ENCODE measurements at places on chromosomes 2 and 18.

- DNase-seq: no peak
Observed at GRCh38 chr2:109633284-109633961, 19.3 kb downstream of the SOWAHC start.

- DNase-seq: no peak
Observed at GRCh38 chr18:36808681-36809080, 20.1 kb downstream of the TPGS2 start.

- no peak for DNase-seq
Observed at GRCh38 chr2:99485824-99486223, 4.0 kb downstream of the REV1 start.

- no peak for DNase-seq
Observed at GRCh38 chr18:8367217-8367988, 241.8 kb upstream of the RAB12 start.

DNA sequence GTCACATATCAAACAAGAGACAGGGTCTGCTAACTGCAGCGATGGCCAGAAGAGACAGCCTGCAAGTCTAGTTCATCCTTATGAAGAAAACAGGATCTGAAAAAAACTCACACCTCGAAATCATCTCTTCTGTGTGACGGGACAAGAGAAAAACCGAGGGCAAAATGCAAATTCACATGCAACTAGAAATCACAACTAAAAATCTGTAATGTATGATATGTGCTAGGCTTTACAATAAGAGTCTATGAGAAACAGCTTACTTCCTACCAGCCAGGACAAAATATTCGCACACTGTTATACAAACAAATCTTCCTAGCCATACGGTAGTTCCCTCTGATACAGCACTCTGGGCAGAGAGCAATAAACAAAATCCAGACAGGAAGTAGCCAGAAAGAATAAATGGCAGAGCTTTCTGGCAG lies 48.8 kb downstream of the ANKRD44 start:
- DNase-seq: no peak

- no peak for DNase-seq
Observed at GRCh38 chr18:44799907-44800421, 119.3 kb downstream of the SETBP1 start.

DNA sequence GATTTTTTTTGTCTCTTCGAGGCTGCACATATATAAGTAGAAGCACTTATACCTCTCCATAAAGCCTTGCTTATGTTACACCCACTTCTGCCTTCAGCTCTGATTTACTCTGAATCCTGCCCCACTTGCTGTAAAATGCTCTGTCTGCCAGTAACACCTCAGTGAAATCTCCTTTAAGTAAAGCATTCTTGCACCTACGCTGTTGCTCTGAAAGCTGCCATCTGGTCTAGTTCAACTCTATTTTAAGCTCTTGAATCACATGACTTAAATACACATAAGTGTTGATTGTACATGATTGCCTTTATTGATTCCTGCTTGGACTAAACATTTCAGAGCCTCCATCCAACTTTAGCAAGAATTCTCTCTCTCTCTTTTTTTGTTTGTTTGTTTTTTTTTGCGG lies 609.0 kb upstream of the CELF4 start:
- DNase-seq: no peak

DNA sequence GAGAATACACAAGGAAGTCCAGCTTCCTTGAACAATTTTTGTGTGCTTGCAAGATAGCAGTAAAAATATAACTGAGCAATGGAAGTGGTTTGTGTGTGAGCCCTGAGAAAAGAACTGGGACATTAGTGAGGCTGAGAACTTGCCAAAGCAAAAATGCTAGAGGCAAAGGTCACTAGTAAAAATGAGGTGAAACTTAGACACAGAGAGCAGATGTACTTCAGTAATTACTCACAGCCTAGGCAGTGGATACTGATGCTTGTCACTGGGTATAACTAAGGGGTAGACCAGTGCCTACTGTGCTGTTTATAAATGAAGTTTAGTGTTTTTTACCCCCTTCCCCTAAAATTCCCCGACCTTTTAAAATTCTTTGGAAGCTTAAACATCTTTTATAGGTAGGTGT lies 450.1 kb downstream of the LPIN1 start:
- DNase-seq: no peak

DNA sequence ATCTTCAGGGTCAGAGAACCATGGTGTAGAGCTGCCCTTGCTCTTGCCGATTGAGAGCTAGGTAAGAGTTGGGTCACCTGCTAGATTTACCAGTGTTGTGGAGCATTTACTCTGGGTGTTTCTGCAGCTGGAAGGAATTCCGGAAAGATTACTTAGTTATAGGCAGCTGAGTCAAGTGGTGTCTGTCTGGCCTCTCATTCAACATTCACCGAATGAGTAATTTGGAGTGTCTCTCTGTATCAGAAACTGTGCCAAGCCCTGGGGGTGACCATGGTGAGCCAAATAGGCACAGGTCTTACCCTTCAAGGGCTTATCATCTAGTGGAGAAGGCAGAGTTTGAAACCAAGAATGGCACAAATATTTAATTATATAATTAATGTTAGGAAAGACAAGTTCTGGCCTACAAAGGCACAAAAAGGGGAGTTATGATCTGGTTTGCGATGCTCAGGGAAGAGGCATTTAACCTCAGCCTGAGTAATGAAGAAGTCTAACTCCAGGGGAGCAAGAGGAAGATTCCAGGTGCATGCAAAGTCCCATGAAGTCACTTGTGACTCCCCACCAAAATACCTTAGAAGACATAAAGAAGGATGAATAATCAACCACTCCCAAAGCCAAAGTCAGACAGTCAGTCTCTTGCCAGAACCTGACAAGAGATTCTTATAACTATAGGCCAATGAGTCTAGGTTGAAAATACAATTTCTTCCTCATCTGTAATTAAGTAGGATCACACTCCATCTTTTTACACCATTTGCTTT lies 12.5 kb downstream of the SETBP1 start:
- DNase-seq: no peak

DNA sequence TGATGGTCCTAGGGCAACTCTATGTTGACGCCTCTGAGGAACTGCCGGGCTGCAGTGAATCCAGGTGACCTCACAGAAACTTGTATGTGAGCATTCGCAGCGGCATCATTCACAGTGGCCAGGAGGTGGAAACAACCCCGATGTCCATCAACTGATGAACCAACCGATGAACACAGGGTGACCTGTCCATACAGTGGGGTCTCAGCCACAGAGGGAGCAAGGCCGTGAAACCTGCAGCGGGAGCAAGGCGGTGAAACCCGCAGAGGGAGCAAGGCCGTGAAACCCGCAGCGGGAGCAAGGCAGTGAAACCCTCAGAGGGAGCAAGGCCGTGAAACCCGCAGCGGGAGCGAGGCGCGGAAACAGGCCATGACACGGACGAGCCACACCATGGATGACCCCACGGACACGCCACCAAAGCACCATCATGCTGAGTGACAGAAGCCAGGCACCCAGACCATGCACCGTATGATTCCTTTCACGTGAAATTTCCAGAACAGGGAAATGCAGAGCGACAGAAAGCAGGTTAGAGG lies 63.0 kb downstream of the PARD6G start:
- no peak for DNase-seq

All from stimulated activated CD8-positive, alpha-beta memory T cell treated with anti-CD3 and anti-CD28 coated beads, Interleukin-15, amount 100 ng/mL, for 24 hours (primary cell).